H9 (cell line): ENCODE measurements at places on chromosomes 5 and 9.

DNA sequence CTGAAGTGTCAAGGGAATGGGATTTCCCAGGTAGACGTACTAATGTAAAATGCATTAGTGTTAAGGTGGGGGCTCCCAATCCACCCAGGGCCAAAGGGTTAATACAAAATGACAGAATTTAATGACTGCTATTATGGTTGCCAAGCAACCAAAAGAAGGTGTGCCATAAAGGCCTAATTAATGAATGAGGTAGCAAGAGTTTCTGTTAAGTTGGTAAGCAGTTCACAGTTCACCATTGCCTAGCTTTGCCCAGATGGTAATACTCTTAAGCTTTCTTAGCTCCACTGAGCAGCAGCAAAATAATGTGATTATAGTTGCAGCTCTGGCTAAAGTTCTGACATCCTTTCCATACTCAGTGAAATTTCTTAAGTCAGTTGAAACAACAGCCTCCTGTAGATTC, 211.7 kb downstream of the DENND1A start:
- no peak overlapping the region for H3K4me3 ChIP-seq
- no peaks in the 10 kb centered on the region for H3K4me1 ChIP-seq
- H3K27ac ChIP-seq = no peak overlapping the region

- peak; percentile 68 for DNase-seq
- no peak within 1 kb of the TSS for H3K27ac ChIP-seq
- H3K27me3 ChIP-seq = peaks cover 7% of the 10 kb centered on the region; the same call in 1 of the 2 replicates
- no peaks in the 10 kb centered on the region; the same call in 2 of the 3 replicates for H3K36me3 ChIP-seq
- H3K4me3 ChIP-seq = peak within 1 kb of the TSS; percentile 79
- no peaks in the 10 kb centered on the region for H3K4me1 ChIP-seq
These were observed at the start of gene RASGEF1C for GRCh38 chr5:180209137-180209581. Gene RASGEF1C (minus strand): TSS chr5:180209211. CDS start chr5:180138052, 71,159 bp downstream.

GRCh38 chr5:59037941-59038797, 455.3 kb downstream of the RAB3C start:
- DNase-seq = no peak

DNA sequence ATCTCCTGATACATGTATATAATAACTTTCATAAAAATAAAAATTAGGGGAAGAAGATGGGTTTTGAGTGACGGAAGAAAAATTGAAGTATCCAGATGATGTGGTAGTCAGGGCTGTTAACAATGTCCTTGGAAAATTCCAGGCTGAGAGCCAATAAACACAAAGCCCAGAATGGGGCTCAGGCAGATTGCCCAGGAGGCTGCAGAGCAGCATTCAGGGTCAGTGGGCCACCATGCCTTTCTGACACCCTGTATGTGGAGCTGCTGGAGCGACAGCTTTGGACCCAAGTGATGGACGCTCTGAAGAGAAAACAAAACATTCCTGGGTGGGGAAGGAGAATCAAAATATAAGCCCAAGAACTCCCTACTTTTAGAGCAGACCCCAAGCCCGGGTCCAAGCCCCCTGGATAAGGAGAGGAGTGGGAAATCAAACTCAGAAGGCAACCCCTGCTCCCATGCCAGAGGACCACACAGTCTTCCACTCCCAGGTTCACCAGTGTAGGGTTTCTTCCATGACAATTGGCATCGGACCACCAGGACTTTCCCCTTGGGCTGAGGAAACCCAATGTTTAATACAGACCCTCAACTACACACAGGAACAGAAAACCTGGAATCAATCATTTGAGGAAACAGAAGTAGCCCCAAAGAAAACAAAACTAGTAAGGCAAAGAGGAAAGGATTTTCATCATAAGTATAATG, 45.7 kb upstream of the SPATA31C2 start:
- no peak overlapping the region for H3K4me3 ChIP-seq
- no peak for DNase-seq
- H3K36me3 ChIP-seq = no peaks in the 10 kb centered on the region
- H3K27me3 ChIP-seq = no peaks in the 10 kb centered on the region
- H3K4me1 ChIP-seq = no peaks in the 10 kb centered on the region

GRCh38 chr5:26495437-26495836, 542.9 kb downstream of the CDH9 start:
- DNase-seq = no peak
- H3K27ac ChIP-seq = no peak overlapping the region
- no peak overlapping the region for H3K4me3 ChIP-seq
- H3K27me3 ChIP-seq = no peaks in the 10 kb centered on the region

DNA sequence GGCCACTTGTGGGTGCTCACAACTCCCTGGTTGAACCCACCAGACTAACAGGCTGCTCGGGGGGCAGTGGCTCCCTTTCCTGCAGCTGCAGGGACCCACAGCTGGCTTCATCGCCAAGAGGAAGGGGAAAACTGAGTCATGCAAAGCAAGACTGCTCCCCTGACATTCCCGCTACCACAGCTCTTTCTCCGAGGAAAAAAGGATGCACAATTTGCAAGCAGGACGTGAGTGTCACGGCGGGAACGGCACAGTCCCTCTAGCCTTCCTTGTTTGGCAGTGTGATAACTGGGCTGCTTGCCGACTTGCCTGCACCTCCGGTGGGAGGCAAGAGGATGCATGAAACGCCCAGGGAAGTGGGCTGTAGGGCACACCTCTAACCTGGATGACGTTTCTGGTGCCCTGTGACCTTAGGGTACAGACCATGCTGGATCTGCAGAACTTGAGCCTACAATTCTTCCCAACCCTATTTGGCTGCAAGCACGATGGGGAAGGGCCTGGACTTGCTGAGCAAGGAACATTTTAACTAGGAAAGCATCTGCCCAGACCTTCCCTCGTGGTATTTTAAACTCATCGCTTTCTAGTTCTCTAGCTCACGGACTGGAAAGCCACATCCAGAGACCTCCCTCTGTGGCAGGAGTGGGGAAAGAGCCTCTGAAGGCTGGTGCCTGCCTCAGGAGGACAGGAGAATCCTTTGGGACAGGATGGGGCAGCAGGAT, 7.8 kb downstream of the SH3PXD2B start:
- no peak overlapping the region for H3K27ac ChIP-seq
- peaks cover 6% of the 10 kb centered on the region for H3K36me3 ChIP-seq
- H3K27me3 ChIP-seq = no peaks in the 10 kb centered on the region
- no peak overlapping the region; the same call in 2 of the 3 replicates for H3K4me3 ChIP-seq
- 0 out of 2 replicates have a peak, but pooled peaks cover 4% of the 10 kb centered on the region for H3K4me1 ChIP-seq

DNA sequence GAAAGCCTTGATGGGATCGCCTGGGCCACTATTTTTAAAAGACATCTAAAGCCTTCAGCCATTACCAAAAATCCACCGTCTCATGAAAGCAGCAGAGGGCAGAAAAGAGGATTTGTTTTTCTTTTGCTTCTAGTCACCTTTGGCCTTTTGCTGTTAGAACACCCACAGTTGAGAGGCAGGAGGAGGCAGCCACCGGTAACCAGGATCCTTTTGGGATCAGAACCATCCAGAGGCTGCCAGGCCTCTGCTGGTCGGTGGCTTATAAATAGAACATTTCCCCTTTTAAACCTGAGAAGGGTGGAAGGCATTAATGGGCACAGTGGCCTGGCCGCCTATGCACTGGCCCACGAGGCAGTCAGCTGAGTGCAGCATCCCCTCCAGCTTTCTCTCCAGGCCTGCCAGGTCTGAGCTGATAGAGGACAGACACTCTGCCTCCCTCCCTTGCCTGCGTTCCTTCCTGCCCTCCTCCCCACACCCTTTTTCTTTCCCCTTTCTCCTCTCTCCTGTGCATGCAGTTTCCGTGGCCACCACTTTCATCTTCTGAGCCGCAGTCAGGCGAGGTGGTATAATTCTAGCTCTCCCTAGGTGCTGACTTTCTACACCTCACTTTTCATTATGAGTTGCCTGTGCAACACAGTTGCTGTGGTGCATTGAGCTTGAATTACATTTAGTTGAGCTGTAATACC, 253.4 kb downstream of the ARHGAP26 start:
- H3K36me3 ChIP-seq = no peaks in the 10 kb centered on the region; the same call in none of the 3 replicates
- H3K27me3 ChIP-seq = no peaks in the 10 kb centered on the region
- DNase-seq = no peak
- peaks cover 4% of the 10 kb centered on the region for H3K4me1 ChIP-seq
- H3K4me3 ChIP-seq = no peak overlapping the region
- H3K27ac ChIP-seq = no peak overlapping the region

- H3K4me3 ChIP-seq = no peak overlapping the region
- H3K27ac ChIP-seq = no peak overlapping the region
- no peaks in the 10 kb centered on the region for H3K27me3 ChIP-seq
- H3K36me3 ChIP-seq = peaks cover 6% of the 10 kb centered on the region
These were observed 5.1 kb downstream of the TRMT10B start for GRCh38 chr9:37758747-37759146.

DNA sequence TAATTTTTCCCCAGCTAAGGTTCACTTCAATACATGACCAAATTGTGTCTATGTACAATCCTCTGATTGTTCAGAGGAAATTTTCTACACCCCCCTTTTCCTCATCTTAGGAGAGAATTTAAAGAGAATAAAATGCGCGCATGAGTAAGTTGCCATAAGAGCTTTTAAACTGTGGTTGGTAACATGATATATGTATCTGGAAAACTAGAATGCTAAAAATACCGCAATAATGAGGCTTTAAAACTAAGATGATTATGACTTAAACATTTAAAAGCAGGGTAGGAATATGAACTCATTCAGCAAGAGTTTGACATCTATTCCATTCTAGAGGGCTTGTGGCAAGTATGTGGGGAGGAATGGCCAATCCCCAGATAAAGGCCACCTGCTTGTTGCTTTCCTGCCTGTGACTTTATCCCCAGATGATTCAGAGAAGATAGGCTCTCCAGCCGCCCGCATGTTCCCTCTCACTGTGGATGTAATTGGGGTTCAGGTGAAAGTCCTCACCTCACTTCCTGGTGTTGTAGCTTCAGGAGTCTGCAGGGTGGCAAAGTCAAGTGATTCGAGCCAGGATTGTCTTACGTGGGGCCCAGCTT, 26.5 kb upstream of the BASP1 start:
- H3K4me3 ChIP-seq = no peak overlapping the region
- DNase-seq = no peak
- no peak overlapping the region for H3K27ac ChIP-seq

DNA sequence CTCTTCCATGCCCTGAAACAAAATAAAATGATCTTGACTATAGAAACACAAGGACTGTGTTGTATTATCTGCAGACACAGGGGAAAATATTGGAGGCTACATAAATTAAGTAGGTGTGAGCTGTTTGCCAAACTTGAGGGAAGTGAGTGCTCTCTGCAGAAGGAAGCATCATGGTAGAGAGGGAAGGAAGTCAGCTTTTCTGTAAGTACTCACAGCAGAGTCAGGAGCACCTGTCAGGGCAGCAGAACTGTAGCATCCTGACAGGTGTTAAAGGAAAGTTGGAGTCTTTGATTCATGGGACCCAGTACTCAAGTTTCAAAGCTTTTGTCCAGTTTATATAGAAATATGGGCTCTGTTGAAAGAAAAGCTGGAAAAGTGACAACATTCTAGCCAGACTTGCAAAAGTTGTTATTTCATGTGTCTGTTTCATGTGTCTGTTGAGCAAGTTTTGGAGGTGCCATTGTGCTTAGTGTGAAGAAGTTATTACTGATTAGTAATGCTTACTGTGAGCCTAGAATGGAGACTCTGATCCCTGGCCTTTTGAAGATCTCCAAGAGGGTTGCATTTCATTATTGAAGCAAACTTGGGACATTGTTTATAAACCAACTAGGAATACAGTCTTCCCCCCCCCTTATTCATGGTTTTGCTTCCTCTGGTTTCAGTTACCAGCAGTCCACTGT, 194.7 kb downstream of the SPATA31D1 start:
- no peak overlapping the region for H3K27ac ChIP-seq
- no peak for DNase-seq
- no peaks in the 10 kb centered on the region for H3K27me3 ChIP-seq
- H3K36me3 ChIP-seq = no peaks in the 10 kb centered on the region

- no peak for DNase-seq
- no peaks in the 10 kb centered on the region for H3K27me3 ChIP-seq
- H3K4me1 ChIP-seq = no peaks in the 10 kb centered on the region
- H3K36me3 ChIP-seq = no peaks in the 10 kb centered on the region
- H3K4me3 ChIP-seq = no peak overlapping the region
These were observed 83.8 kb upstream of the IL6ST start for GRCh38 chr5:56078278-56079156.

GRCh38 chr5:139951296-139951924, 91.7 kb downstream of the NRG2 start:
- H3K4me1 ChIP-seq = peaks cover 7% of the 10 kb centered on the region; the same call in 1 of the 2 replicates
- H3K27ac ChIP-seq = no peak overlapping the region
- no peak for DNase-seq
- H3K36me3 ChIP-seq = no peaks in the 10 kb centered on the region
- no peaks in the 10 kb centered on the region for H3K27me3 ChIP-seq
- H3K4me3 ChIP-seq = no peak overlapping the region

GRCh38 chr9:4464911-4465513, 25.3 kb upstream of the SLC1A1 start:
- H3K4me1 ChIP-seq = no peaks in the 10 kb centered on the region
- no peaks in the 10 kb centered on the region for H3K27me3 ChIP-seq
- H3K27ac ChIP-seq = no peak overlapping the region
- peaks cover 11% of the 10 kb centered on the region for H3K36me3 ChIP-seq

DNA sequence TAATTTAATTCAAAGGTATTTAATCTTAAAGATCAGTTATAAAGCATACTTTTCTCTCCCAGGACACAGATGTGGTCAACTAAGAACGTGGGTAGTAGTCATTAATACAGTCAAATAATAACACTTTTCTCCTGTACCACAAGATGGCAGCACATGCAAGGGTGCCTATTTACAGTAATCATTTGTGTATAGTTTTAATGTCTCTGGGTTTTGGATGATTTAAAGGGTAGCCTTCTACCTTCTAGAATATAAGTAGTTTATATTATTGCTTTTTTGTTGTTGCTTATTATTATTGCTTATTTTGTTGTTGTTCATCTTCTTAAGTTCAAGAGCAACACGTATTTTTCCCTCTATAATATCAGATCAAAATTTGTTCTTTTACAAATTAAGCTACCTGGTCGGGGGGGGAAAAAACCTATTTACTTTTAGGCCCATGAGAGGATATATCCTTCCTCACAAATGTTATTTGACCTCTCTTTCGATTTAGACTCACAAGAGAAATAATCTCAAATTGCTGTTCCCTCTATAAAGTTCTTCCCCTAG, 59.6 kb upstream of the SLC27A6 start:
- H3K27me3 ChIP-seq = no peaks in the 10 kb centered on the region
- DNase-seq = no peak
- H3K4me1 ChIP-seq = no peaks in the 10 kb centered on the region
- no peak overlapping the region for H3K27ac ChIP-seq
- H3K36me3 ChIP-seq = no peaks in the 10 kb centered on the region

- no peaks in the 10 kb centered on the region for H3K36me3 ChIP-seq
- H3K4me3 ChIP-seq = no peak overlapping the region
- H3K4me1 ChIP-seq = no peaks in the 10 kb centered on the region
- H3K27me3 ChIP-seq = peaks cover 86% of the 10 kb centered on the region
- DNase-seq = no peak
These were observed 200.1 kb downstream of the MEF2C start for GRCh38 chr5:88682881-88683361.
